ENCODE measurements at places on chromosomes 1 and 21.

DNA sequence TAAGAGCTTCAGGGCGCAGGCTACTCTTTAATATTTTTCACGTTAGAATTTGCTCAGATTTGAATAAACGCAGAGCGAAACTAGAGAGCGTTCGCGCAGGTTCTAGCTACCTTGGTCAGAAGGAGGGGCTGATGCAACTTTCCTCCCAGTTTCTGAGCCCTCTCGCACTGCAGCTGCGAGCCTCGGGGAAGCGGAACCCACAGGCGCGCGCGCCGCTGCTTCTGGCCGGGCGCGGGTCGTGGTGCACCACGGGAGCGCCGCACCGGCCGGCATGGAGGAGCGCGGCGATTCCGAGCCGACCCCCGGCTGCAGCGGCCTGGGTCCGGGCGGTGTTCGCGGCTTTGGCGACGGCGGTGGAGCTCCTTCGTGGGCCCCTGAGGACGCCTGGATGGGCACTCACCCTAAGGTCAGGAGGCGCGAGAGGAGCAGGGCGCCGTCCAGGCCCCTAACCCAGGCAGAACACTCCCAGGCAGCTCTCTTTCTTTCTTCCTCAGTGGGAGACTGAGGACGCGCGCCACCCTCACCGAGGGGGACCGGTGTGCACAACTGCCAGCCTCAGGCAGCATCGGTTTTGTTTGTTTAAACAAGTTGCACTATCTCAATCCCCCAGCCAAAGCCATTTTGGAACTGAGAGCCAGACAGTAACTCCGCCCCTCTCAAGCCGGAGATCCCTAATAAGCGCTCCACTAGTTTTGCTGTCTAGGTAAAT lies at the start of gene TSEN15:
TSS of gene TSEN15 (plus strand) at position 246 of the 709 bp plus-strand sequence. CDS start at position 272, 26 bp downstream.
- peak; percentile 68 for DNase-seq

- DNase-seq = no peak
Measured at GRCh38 chr1:27176323-27176722, 21.4 kb upstream of the SLC9A1 start.

- DNase-seq = no peak
Measured at GRCh38 chr1:247204177-247204647, 32.4 kb upstream of the ZNF124 start.

DNA sequence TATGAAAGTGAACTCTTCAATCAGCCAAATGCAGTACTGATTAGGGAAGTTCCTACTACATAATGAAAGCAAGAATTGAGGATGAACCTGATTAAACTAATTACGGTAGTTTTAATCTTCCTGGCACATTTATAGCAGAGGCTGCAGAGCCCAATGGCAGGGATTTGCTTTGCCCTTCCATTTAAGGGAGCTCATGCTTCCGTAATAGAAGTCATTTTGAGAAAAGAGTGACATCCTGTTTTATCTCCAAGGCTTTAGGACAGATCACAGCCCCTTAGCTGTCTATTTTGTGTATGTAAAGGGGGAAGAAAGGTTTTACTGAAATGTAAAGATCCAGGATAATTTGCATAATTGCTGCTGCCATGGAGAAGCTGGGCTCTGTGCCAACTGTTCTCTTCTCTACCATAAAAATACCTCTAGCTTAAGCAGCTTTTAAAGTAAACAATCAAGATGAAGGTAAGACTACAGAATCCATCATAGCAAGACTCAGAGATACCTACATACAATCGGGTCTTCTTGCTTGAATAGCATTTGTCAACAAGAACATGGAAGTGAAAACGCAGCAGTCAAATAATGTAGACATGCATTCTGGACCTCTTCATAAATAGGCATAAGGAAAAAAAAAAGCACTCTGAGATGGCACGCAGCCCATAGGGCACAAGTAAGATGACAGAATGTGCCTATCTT lies 62.5 kb downstream of the ASH1L start:
- DNase-seq = peak; percentile 35

DNA sequence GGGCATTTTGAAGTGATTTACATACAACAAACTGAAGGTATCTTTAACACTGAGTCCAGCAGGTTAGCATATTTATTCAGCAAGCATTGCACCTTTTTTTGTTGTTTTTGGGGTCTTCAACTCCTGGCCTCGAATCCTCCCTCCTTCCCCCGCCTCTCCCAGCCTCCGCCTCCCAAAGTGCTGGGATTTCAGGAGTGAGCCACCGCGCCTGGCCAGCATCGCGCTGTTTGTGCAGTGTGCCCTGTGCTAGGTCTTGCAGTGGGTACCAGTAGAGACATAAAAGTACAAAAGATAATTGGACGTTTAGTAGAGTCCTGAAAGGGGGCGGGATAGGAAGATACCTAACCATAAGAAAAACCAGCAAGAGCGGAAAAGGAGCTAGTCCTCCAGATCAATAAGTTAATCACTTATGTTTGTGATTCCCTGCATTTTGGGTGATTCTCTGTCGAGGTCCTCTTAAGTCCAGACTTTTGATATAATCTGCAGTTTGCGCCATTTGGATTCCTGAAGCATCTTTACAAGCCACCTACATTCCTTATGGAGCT lies 111.8 kb downstream of the OSBPL9 start:
- DNase-seq = no peak

Data from hippocampal formation (tissue), 2 donors.